ENCODE measurements at places on chromosomes 6 and 20. TPM values are rescaled to one million over a fixed set of nuclear protein-coding genes. Genes with fewer than 3 reads are reported as not detected.

EYA2 gene
- total RNA-seq: 2.0 TPM

DUSP15 gene
- total RNA-seq: 0.87 TPM

TJAP1 gene
- 19.5 TPM for total RNA-seq

SPATS1 gene
- total RNA-seq: not detected

STX16 gene
- total RNA-seq: 30.2 TPM

OTOR gene
- not detected for total RNA-seq

ZBTB46 gene
- total RNA-seq: 0.73 TPM

DST gene
- total RNA-seq: 49.8 TPM

DLL1 gene
- total RNA-seq: 0.37 TPM

RARS2 gene
- 19.7 TPM for total RNA-seq

All from A549 treated with AZD2906 at 1 μM for 4 hours (cell line).